CD4-positive, alpha-beta T cell treated with Interleukin-21 for 1 hour (primary cell): ENCODE measurements at places on chromosomes 16 and 17.

- no peak for DNase-seq
Measured at GRCh38 chr16:77300256-77300655, 101.0 kb downstream of the SYCE1L start.

DNA sequence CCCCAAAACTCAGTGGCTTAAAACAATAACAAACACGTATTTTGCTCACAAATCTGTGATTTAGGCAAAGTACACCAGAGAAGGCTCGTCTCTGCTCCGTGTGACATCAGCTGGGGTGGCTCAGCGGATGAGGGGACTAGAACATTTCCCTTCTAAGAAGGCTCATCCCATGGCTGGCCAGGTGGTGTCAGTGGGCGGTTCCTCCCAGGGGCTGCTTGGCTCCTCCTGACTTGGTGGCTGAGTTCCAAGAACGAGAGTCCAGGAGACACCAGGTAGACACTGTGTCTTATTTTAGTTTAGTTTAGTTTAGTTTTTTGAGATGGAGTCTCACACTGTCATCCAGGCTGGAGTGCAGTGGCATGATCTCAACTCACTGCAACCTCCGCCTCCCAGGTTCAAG lies 5.6 kb upstream of the CHMP6 start:
- no peak for DNase-seq

- no peak for DNase-seq
Measured at GRCh38 chr16:9300252-9300651, 208.8 kb downstream of the HAPSTR1 start.

- no peak for DNase-seq
Measured at GRCh38 chr16:79751471-79752184, 151.1 kb upstream of the MAF start.

DNA sequence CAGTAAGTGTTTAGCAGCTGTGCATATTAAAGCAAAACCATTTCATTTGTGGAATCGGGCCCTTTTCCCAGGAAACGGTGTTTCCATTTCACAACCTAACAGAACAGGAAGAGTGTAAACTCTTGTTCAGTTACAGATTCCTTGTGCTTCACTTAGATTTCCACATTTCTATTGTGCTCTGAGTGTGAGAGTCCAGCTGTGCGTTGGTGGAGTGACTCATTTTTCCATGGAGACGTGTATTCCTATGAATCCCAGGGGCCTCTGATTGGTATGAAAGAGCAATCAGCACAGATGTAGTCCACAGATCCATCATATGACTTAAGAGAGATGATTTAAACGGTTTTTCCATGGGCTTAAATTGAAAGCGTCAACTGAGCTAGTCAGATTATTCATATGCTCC lies 13.3 kb upstream of the CAVIN1 start:
- DNase-seq: no peak

DNA sequence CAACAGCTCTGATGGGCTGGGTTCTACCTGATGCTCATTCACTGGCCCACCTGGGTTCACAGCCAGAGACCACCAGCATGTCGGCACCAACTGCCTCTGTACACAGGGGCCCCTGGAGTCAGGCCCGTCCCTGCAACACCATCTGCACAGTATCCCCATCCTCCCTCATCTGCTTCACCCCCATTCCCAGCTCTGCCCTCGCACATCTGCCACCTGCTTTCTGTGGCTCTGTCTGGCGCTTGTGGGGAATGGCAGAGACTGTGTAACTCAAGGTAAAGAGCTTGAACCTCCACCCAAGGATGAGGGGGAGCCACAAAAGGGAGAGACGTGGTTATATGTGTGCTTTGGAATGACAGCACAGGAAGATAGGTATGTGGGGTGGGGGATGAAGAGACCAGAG lies 27.2 kb downstream of the SMPD3 start:
- DNase-seq: no peak

- DNase-seq: no peak
Measured at GRCh38 chr16:27650073-27650701, 100.2 kb downstream of the KATNIP start.

GRCh38 chr17:17324616-17325015 lies 21.4 kb downstream of the NT5M start:
- DNase-seq: no peak

GRCh38 chr16:57276596-57276995 lies 7.9 kb downstream of the PLLP start:
- no peak for DNase-seq

DNA sequence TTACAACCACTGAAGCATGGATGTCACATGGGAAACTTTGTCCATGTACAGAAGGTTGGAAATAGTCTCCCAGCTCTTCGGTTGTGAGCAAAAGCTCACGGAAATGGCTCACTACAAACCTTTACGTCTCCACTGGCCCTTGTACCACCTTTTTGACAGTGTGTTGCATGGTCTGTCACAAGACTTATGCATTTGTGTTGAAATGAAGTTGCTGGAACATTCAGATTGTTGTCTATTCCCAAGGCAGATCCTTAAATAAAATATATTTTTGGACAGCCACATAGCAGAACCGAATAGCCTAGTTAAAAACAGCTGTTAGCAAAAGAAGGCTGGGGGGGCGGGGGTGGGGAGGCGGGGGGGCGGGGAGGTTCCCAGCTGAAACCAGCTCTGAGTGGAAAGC lies 39.2 kb downstream of the KNOP1 start:
- DNase-seq: no peak

DNA sequence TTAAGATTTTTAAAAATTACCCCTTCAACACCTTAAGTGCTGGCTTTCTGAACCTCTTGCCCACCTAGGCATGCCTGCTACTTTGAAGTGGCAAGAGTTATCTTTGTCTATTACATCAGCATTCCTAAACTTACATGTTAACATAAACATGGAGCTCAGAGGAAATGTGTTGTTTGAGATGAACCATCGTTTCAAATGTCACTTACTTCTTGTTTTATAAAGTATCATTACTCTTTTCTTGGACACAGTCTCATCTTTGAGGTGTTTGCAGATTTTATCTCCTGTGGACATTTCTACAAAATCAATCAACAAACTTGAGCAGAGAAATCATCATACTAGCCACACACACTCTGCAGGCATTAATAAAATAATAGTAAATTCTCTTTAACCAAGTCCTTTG lies 184.9 kb downstream of the WWOX start:
- DNase-seq: no peak

- DNase-seq: peak; percentile 33
Measured at GRCh38 chr16:31875112-31875803, 1.7 kb downstream of the ZNF267 start.
